ENCODE measurements at places on chromosomes 5 and 9. TPM values are rescaled to one million over a fixed set of nuclear protein-coding genes. Genes with fewer than 3 reads are reported as not detected.

DNA sequence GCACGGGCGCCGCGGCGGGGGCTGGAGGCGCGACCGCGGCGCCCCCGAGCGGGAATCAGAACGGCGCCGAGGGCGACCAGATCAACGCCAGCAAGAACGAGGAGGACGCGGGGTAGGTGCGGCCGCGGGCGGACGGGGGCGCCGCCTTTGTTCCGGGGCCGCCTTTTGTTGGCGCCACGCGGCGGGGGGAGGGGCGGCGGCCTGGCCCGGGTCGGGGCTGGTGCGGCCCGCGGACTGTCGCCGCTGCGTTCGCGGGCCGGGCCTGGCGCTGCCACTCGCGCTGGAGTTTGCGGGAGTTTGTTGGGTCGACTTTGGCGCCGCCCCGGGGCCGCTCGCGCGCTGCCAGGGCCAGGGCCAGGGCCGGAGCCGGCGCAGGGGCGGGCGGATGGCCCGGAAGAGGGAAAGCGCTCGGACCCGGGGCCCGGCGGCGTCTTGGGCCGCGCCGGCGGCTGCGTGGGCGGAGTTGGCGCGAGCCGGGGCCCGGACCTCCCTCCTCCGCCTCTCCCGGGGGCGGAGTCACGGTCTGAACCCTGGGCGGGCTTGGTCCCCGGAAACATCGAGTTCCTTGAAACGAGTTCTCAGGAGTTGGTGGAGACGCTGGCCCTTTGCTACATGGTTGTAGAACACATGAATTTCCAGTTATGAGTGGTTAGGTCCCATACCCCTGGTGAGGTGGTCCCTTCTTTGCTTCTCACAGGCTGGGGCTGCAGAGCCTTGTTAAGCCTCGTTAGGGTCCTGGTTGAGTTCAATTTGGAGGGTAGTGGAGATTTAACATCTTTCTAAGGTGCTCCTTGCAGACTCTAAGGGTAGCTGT, 809 bp downstream of the HNRNPAB start:
- peak; percentile 85 for DNase-seq

BARHL1 gene
- total RNA-seq: not detected

GRCh38 chr5:8953016-8953415, 592.9 kb downstream of the SEMA5A start:
- DNase-seq: no peak

CAAP1 gene
- 62.4 TPM for total RNA-seq

DNA sequence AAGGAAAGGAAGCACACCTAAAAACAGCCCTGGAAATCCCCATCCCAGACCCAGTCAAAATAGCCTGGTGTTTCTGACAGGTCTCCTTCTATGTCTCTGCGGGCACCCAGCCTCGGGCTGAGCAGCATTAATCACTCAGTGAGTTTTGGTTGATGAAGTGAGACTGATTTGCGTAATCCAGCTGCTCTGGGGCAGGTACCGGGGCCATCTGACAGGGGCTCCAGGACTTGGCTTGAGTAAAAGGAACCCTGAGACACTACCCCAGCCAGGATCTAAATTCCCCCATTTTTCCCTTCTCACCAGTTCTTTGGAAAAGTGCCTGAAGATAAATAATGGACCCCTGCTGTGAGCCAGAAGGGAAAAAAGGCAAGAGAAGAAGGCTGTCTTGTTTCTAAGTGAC, 596 bp downstream of the SLC28A3 start:
- no peak for DNase-seq

CERCAM gene
- total RNA-seq: 24.5 TPM

All from adrenal gland (tissue), 19 donors.